AG10803 (cell line): ENCODE measurements at places on chromosomes 7 and 10.
A peak's percentile ranks its signal among the peaks of the same experiment; 100 is the strongest.

GRCh38 chr7:97844036-97844435, 28.2 kb downstream of the ASNS start:
- DNase-seq: no peak

- DNase-seq: peak; percentile 45
Observed at GRCh38 chr7:137715533-137715932, 131.2 kb downstream of the DGKI start.

DNA sequence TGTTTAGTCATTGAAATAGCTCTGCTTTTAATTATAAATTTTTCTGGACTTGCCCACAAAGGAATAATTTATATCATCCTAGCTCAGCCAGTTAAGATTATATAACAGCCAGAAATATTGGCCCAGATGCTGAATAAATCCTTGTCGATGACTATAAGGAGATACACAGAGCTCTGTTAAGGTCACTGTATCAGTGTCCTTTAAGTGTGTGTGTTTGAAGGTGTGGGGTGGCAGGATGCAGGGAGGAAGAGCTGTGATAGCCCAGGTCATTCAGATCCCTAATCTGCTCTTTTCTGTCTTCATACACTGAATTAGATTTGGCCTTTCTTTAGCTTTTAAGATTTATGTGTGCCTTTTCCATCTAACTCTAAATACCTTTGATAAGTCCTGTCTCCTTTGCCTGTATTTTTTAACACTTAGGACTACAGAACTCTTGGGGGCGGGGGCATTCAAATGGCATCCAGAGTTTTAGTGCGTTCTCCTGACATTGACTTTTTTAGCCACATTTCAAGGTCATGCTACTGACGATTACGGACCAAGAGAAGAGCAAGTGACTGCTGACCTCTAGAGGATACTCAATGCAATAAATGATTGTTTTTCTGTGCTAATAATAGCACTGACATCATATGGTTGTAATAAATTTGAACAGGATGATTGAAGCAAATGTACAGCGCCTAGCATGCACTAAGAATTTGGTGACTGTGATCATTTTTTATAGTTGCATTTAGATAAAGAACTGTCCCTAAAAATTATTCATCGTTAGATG, 172.3 kb downstream of the CACNB2 start:
- DNase-seq: peak; percentile 38

GRCh38 chr10:35379226-35380137, 43.2 kb downstream of the CCNY start:
- DNase-seq: peak; percentile 56

DNA sequence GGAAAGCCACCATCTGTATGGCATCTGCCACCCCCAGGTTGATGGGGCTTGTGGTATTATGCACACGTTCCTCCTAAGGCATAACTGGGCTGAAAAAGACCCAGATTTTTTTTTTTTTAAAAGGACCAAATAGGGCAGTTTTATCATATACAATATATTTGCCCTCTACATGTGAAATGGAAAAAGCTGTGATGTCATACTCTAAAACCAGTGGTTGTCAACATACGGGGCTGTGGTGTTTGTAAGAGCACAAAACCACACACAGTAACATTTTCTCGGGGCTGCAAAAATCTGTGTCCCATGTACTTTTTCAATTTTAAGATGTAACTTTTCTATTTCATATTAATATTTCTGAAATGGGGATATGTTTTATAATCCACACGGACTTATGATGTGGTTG, 34.9 kb downstream of the FAM171A1 start:
- DNase-seq: no peak

- DNase-seq: no peak
Observed at GRCh38 chr10:85612378-85612775, 754.2 kb downstream of the GRID1 start.

- peak; percentile 87 for DNase-seq
Observed at GRCh38 chr10:77391605-77392235, 245.9 kb downstream of the KCNMA1 start.

GRCh38 chr7:74412056-74412455, 41.6 kb upstream of the GTF2IRD1 start:
- DNase-seq: no peak

- no peak for DNase-seq
Observed at GRCh38 chr7:117777335-117778142, 95.7 kb downstream of the CTTNBP2 start.

DNA sequence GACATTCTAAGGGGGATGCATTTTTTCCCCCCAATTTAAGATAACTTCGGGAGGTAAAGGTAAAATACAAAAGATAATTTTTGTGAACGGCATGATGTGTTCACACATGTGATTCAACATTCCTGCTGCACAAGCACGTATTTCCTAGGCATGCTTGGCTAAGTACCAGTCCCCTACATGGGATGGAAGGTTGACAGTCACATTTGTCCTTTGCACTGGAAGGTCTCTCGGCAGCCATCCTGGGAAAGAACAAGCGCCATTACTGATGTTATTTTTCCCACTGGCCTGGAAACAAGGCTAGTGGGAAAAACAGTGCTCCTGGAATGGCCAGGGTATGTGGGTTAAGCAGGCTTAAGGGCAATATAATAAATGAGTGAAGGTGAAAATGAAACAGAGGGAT, 276.2 kb upstream of the AOAH start:
- DNase-seq: no peak

DNA sequence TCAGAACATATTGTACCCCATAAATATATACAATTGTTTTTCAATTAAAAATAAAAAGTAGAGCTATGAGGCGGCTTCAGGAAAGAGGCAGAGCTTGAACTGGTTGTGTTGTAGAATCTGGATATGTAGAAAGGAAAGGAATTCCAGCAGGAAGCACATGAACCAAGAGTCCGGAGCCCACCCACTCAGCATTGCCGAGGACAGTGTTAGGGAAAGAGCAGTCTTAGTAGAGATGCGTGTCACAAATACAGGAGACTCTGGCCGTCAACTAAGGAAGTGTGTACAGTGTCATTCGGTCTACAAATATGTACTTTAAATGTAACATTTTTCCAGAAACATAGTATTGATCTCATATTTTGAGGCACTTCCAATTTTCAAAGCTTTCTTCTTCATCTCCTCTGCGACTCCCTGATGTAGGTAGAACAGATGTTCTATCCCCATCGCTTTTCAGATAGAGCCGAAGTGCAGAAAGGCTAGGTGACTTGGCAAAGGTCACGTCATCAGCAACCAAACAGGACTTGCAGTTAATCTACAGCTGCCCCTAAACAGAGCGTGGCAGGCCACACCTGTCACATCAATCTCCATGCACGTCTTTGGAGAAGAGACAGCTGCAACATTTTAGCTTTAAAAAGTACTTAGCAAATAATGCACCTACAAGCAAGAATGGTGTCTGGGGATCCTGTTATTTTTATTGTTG, 25.3 kb upstream of the GJD4 start:
- DNase-seq: no peak

GRCh38 chr7:15607529-15608210, 45.9 kb upstream of the AGMO start:
- peak; percentile 28 for DNase-seq

DNA sequence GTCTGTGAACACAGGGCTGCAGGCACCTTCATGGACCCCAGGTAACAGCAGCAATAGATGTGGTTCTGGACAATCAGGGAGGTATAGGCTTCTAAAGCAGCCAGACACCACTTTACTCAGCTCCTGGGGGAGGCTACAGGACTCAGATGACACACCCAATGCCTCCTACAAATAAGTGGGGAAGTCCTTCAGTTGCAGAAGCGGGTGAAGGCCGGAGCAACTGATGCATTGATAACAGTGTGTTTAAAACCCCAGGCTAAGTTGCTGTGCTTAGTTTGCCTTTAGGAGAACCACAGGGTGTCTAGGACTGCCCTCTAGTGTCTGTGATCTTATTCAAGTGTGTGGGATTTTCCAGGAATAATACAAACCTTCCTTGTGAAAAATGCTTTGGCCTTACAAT, 5.9 kb upstream of the ITGA8 start:
- DNase-seq: peak; percentile 72

DNA sequence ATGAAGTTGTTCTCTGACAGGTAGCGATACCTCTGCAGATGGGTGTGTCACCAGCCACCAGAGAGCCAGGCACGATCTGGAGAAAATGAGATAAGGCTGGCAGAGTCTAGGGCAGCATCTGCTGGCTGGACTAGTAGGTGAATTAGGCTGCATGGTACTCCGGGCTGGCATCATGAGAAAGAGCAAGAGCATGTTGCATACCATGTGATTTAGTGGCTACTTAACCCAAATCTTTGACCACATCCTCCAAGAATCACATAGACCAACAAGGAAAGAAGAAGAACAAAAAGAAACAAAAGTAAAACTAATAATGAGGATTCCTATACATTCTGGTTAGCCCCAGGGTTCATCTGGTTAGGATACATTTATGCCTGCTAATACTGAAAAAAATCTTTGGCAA, 23.4 kb upstream of the FAM170B start:
- DNase-seq: no peak

- peak; percentile 75 for DNase-seq
Observed at GRCh38 chr10:22320591-22321155, at the start of gene BMI1. BMI1 (plus strand) TSS chr10:22321099; CDS start chr10:22326450, 5,351 bp downstream.

DNA sequence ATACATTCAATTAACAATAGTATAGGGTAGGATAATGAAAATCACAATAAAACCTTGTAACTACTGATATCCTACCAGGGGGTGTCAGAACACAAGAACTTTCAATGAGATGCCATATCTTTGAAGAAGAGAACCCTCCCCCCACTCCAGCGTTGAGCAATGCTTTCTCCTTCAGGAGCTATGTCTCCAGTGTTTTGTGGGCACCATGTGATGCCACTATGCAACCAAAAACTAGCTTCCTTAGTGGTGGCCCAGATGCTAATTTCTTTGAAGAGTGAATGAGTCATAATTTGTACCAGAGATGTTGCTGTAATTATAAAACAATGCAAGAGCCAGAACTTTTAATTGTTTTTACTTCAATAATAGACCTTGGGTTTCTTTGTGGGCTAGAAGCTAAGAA, 76.0 kb upstream of the ADO start:
- peak; percentile 62 for DNase-seq

- DNase-seq: no peak
Observed at GRCh38 chr10:91335147-91335546, 75.0 kb upstream of the HECTD2 start.

- no peak for DNase-seq
Observed at GRCh38 chr10:9291081-9291480, 1236.6 kb downstream of the GATA3 start.

DNA sequence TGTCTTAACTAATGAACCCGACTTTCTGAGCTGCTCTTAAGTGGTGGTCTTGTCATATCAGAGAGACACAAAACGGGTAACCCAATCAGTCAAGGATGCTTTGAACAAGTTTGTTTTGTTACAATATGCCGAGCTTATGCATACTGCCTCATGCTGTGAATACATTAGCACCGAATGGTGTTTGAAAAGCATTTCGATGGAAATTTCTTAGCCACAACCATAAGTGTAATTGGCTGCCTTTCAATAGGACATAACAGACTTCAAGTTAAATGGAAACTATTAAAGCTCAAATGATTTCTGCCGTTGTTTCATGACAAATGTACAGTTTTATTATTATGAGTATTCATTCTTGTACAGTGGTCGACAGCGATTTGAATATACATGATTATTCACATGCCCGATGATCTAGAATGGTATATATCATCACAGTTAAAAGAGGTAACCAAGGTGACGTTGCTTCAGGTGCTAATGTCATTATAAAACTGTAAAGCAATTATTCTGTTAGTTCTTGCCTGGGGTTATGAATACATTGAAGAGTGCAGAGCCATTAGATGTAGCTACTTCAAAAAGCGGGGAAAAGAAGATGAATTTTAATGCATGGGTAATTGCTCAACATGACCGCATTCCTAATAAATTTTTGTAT, 118.8 kb downstream of the EBF3 start:
- no peak for DNase-seq

GRCh38 chr10:28077889-28078288, 79.0 kb upstream of the ODAD2 start:
- peak; percentile 53 for DNase-seq

DNA sequence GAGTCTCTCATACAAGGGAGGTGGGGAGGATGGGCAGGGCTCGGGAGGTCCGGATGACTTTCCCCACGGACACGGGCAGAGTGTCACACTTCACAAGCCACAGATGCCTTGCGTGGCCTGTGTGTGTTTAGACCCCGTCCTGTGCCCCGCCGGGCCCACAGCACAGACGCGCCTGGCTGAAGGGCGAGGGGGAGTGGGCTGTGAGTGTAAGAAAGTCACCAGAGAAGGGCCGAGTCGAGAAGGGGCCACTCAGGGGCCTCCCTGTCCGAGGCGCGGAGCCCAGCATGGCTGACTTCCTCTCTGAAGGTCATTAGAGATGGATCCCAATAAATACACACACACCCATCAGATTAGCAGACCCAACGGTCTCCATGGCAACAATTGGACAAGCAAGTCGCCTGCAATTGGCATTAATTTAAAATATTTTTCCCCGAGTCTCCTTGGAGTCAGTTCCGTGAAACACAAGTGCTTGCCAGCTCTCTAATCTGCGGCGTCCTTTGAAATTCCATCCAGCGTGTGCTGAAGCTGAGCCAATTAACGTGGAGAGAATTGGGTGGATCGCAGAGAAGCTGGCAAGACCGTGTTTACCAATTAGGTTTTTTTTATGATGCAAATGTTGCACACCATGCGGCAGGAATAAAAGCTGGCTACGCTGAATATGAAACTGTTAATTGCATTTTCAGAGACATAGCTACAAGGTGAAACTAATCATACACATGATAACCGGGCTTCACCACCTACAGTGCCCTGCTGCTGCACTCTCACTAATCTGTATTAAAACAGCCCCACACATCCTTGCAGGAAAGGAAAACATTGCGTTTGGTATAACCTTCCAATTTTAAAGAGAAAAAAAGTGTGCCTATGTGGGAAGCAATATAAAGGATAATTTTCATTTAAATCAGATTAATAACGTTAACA, 571.2 kb downstream of the PTPRN2 start:
- no peak for DNase-seq

DNA sequence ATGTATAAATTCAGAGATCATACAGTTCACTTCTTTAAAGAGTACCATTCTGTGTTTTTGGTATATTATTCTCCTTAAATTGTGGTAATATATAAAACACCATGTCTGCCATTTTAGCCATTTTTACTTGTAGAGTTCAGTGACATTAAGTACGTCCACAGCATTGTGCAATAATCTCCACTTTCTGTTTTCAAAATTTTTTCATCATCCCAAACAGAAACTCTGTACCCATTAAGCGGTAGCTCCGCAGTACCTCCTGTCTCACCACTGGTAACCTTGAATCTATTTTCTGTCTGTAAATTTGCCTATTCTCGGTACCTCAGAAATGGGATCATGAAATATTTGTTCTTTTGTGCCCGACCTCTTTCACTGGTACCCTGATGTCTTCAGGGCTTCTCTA, 60.3 kb downstream of the CAMK1D start:
- no peak for DNase-seq
